ENCODE measurements at places on chromosomes 2 and 18. TPM values are rescaled to one million over a fixed set of nuclear protein-coding genes. Genes with fewer than 3 reads are reported as not detected.

The DHRS9 gene
- total RNA-seq = not detected

The VWA3B gene
- 0.09 TPM for total RNA-seq

The GIGYF2 gene
- 34.7 TPM for total RNA-seq

GRCh38 chr2:223414646-223415045 is 187.5 kb downstream of the SCG2 start:
- no peak for DNase-seq

GRCh38 chr2:3266925-3267867 is 110.4 kb downstream of the EIPR1 start:
- DNase-seq = no peak

- no peak for DNase-seq
Measured at GRCh38 chr2:202679980-202680379, 45.2 kb downstream of the FAM117B start.

DNA sequence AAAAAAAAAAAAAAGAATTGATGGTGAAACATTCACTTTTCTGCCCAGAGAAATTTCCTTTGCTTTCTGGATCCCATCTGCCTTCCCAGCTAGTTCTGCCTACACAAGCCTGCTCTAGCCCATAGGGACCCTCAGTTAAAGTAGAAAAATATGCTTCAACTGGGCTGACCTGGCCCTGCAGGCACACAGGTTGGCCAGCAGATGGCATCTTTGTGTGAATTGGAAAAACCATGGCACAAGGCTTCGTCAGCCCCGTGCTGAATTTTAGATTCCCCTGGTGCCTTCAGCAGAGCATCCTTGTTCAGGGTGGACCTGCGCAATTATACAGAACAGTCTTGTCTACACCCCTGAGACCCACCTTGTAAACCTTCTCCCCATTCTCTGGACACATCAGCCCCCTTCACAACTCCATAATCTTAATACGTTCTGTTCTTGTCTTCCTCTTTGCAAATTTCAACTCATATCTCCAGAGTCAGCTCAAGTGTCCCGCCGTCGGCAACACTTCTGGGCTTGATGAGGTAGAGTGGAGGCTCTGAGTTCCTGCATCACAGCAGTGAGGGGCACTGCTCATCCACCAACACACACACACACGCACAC is 114.5 kb downstream of the INSIG2 start:
- DNase-seq = peak; percentile 65

- no peak for DNase-seq
Measured at GRCh38 chr2:177667626-177668025, 275.1 kb downstream of the AGPS start.

GRCh38 chr2:241109210-241110088 is 7.4 kb upstream of the MTERF4 start:
- DNase-seq = no peak

DNA sequence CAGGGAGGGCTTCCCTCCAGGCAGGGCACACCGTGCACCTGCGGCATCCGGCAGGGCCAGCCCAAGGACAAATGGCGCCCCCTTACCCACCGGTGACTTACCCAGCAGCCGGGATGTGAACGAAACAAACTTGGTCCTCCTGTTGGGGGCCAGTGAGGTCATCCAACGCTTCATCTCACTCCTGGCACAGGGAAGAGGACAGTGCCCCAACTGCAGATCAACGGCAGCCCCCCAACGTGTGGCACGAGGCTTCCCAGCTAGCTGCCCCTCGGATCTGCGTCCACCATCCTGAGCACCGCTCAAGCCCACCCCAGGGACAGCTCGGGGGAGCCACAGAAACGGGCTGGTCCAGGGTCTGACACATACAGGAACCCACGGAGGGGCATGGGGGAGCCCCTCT is 12.0 kb downstream of the SNORC start:
- no peak for DNase-seq
